OCI-M1 (cell line): ENCODE measurements at places on chromosomes 1 and 21.

GRCh38 chr1:202553560-202554038, 156.7 kb downstream of the SYT2 start:
- DNase-seq = peak; percentile 98

DNA sequence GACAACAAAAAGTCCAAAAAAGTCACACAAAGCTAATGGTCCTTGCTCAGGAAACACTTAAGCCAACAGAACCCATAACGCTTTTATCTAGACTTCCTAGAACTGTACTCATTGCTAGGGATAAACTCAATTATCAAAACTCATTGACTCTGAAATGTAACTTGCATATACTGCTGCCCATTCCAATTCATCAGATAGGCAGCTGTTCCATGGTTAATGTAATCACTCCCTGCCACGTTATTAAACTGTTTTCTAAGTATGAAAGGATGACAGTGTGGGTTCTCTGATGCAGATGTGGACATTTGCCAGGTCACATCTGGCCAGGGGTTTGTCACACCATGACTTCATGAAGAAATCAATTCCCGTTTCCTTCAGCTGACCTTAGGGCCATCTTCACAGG, 30.3 kb upstream of the DNAJC11 start:
- peak; percentile 37 for DNase-seq

GRCh38 chr1:66374148-66374547, 159.8 kb upstream of the SGIP1 start:
- no peak for DNase-seq

- DNase-seq = no peak
These were observed 138.9 kb downstream of the SETD4 start for GRCh38 chr21:35921471-35921870.

- no peak for DNase-seq
These were observed 42.7 kb upstream of the ATP1A1 start for GRCh38 chr1:116330342-116330652.

DNA sequence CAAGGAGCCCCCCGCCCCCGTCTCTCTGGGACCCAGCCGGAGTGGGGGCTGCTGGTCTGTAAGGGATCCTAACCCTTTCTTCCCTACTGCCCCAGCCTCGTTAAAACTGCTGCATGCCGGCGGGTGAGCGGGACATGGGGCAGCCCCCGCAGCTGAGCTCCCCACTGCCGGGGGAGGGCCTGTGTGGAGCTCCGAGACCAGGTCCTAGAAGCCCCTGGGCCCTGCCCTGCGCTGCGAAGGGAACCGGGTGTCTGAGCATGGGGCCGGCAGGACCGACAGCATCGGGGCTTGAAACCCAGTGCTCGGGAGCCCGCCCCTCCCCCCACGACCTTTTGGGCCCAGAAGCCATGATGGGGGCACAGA, 9.2 kb upstream of the COL6A1 start:
- no peak for DNase-seq

GRCh38 chr1:94621802-94622201, 80.2 kb upstream of the F3 start:
- DNase-seq = no peak

GRCh38 chr1:231508497-231508896, 20.0 kb upstream of the TSNAX start:
- peak; percentile 42 for DNase-seq

- DNase-seq = no peak
These were observed 79.8 kb downstream of the EPHB2 start for GRCh38 chr1:22790232-22791008.
